Stimulated activated CD8-positive, alpha-beta memory T cell treated with anti-CD3 and anti-CD28 coated beads, Interleukin-7, amount 100 ng/mL, for 1 hour (primary cell): ENCODE measurements at places on chromosomes 6 and 20.

GRCh38 chr6:10890151-10890550 lies 3.3 kb downstream of the SYCP2L start:
- DNase-seq = no peak

DNA sequence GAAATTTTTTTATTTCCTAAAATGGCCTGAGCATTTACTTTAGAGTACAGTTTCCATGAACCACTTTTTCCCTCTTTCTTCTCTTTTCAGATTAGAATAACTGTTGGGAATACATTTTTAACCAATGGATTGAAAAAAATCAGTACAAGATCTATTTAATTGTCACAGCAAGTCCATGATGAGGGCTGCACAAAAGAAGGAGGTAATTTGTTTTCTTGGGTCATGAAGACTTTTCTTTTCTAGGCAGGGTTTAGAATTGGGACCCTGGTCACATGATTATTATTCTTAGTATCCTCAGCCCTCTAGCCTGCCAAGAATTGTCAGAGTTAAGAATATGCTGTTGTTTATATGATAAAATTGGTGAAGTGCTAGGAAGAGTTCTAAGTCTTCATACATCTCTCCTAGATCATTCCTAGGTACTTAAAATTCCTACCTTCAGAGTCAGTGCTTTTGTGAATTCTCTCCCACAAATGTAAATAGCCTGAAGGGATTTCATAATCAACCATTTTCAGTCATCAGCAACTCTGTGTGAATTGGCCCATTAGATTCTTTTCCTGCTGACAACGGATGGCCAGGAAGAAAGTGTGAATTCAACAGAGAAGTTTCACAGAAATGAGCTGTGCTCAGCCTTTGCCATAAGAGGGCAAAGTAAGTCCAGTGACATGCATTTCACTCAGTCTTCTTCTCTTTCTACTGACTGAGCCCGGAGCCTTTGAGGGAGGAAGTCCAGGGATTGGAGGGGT lies 32.4 kb upstream of the TPBG start:
- DNase-seq = no peak

DNA sequence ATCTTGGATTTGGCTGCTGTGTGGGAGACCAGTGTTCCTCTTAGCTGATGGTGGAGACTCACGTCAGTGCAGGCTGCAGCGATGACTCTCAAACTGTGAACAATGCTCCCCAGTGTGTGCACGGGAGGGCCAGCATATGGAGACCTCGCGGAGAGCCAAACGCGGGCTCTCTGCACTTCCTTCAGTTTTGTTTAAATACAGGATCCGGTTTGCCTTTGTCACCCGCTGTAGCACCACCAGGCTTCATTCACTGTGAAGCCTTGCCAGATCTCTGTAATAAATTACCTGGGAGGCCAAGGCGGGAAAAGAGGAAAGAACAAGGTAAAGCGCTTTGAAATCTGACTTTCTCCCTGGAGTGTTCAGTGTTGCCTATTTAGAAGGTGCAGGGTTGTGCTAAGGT lies 30.7 kb upstream of the TMEM14A start:
- no peak for DNase-seq

GRCh38 chr20:46108435-46108841 lies 9.7 kb upstream of the CD40 start:
- DNase-seq = no peak
